Activated naive CD8-positive, alpha-beta T cell treated with anti-CD3 and anti-CD28 coated beads, Interleukin-2, amount 10 ng/mL, durations not matched to agents 7 days and 5 days (primary cell): ENCODE measurements at places on chromosomes 2 and 18.

- DNase-seq = no peak
Measured at GRCh38 chr2:232974396-232974795, 38.7 kb downstream of the NGEF start.

DNA sequence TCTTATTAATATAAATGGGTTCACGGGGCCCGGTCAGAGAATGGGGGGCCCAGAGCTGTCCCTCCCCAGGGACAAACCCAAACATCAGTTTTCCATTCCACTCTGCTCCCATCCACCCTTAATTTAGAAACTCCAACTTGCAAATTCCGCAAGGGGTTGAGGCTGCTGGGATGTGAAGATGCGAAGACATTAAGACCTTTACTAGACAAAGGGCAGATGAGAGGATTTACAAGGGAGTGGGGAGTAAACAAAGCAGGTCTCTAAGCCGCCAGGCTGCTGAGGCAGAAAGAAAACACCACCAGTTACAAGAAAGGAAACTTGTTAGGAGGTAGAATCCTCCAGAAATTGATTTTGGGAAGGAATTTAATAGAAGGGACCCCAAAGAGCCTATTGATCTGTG, 33.1 kb downstream of the MARCO start:
- no peak for DNase-seq

GRCh38 chr2:238406221-238406997, 20.3 kb upstream of the ASB1 start:
- no peak for DNase-seq

- DNase-seq = no peak
Measured at GRCh38 chr2:199744724-199745123, 106.3 kb downstream of the FTCDNL1 start.

DNA sequence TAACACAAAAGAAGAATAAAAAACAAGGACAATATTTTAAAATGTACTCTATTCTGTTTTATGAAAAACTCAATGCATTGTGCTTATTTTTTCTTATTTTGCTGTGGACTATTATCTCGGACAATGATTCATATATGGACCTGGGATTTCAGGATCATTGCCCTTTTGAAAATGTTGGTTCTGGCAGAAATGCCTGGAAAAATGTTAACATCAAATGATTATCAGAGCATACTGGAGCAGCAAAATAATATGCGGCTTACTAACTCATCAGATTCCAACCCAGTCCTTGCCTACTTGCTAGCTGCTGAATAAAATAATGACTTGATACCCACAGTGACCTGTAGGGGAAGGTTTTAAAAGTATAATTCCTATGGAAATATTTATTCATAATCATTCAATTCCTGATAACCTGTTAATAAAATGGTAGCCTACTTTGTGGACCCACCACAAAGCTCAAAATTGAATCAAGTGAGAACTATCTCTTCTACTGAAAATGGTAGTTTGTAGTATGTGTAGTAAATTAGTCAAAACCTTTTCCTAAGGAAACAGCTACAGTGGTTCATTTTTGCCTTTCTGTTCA, 117.4 kb downstream of the NEB start:
- DNase-seq = no peak

DNA sequence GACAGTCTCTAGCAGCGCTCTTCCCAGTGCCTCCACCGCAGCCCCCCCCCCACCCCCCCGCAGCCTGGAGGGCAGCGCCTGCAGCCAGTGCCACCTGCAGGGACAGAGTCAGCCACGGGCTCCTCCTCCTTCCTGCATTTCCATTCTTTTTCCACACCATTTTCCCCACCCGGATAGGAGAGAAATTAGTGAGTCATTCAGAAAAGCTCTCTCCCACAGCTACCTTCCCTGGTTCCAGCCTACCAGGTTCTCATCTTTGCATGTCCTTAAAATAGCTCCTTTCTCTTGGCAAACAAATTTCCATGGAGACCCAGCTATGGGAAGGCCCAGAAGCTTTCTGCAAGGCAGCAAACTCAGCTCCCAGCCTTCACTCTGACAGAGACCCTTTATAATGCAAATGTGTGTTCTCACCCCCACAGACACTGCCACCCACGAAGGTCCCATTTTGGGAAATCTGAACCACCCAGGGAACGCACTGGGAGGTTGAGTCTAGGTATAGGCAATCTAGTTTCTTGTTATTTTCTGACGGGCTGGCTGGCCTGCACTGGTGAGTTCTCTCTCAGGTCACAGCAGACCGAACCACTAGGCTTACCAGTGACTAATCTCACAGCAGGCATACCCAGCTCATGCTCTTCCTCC, 41.8 kb upstream of the ATG16L1 start:
- DNase-seq = no peak

DNA sequence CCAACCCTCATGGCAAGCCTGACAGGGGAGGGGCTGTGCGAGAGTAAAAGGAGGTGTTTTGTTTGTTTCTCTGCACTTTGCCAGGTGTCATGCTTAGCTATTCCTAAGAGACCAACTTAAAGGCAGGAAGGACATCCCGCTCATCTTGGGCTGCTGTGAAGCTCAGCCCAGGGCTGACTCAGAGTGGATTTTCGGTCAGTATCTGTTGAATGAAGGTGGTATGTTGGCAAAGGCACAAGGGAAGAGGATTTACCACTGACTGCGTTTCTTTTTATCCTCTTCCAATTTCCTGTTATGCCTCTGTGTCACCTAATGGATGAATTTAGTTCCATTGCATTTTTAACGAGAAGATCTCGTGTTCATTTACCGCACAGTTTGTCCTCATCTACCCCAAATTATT, 18.9 kb downstream of the TRPM8 start:
- DNase-seq = no peak

GRCh38 chr2:187617120-187617519, 62.9 kb upstream of the TFPI start:
- DNase-seq = no peak

DNA sequence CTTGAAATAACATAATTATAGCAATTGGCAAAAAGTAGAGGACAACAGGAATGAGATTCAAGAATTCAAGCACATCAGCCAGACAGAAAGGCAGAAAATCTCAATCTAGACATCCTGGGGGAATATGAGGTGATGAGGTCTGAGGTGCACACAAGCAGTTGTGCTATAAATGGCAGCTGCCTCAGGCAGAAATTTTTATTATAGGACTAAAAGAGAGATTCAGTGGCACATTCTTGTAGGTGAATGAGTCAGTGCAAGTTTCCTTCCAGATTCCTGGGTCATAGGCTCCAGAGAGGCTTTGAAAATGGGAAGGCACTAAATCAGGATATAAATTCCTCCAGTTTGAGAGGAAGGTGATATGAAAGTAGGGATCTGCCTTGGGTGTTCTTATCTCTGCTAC, 127.2 kb upstream of the THSD7B start:
- no peak for DNase-seq

DNA sequence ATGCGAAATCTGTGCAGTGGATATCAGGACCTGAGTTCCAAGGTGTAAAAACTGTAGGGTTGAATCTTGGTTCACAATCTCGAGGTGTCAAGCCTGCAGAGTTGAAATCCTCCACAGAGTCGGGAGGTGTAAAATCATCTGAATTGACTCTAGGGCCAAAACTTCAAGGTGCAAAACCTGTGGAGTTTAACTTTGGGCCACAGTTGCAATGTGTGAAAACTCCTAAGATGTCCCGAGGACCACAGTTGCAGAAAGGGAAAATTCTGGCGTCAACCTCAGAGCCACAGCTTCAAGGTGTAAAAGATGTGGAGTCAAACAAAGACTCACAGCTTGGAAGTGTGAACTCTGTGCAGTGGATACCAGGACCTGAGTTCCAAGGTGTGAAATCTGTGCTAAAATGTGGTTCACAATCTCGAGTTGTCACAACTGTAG, 9.8 kb upstream of the ZNF512 start:
- DNase-seq = no peak

DNA sequence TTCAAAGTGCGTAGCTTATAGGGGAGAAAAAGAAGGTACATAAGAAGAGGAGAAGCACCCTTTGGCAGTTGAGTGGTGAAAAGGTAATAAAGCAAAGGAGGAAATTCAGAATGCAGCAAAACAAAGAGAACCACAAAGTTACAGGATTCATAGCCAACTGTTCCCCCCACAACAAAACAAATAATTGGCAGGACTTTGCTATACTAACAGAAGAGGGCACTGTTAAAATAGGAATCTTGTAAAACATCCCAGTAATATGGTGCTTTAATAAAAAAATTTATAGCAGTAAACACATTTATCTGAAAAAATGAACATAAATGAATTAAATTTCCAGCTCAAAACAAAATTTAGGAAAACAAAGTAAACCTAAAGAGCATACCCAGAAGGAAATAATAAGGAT, 42.3 kb downstream of the R3HDM1 start:
- no peak for DNase-seq

- no peak for DNase-seq
Measured at GRCh38 chr2:109721135-109721534, 73.0 kb upstream of the RGPD5 start.

DNA sequence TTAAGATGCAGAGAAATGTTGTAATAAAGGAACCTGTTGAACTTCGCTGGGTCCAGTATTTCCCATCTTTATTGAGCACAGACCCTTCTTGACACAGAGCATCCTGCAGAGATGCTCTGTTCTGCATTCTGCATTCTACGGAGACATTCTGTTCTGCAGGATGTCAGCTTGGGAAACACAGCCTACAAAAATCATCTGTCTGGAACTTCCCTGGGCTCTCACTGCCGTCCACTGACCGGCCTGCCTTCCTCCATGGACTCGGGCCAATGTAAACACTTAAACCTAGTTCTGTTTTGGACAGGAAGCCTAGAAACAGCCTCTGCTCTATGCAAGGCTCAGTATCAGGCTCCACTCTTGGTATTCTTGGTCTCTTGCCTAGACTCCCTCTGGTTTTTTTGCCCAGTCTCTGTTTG, 90.0 kb upstream of the PPP1CB start:
- no peak for DNase-seq

DNA sequence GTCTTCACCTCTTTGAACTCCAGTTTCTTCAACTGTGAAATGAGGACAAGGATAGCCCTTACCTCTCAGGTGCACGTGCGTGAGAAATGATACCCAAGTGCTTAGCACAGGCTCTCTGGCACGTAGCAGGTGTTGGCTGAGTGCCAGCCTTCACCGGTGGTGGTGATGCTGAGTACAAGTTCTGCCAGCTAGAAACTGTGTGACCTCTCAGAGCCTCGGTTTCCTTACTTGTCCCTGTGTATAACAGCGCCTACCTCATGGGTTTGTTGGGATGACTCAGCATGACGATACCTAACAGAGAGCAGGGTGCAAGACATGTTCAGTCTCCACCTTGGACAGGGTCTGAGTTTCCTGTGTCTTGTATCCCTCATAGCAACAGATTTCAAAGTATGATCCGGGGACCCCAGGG, 205.1 kb downstream of the TNS1 start:
- no peak for DNase-seq

DNA sequence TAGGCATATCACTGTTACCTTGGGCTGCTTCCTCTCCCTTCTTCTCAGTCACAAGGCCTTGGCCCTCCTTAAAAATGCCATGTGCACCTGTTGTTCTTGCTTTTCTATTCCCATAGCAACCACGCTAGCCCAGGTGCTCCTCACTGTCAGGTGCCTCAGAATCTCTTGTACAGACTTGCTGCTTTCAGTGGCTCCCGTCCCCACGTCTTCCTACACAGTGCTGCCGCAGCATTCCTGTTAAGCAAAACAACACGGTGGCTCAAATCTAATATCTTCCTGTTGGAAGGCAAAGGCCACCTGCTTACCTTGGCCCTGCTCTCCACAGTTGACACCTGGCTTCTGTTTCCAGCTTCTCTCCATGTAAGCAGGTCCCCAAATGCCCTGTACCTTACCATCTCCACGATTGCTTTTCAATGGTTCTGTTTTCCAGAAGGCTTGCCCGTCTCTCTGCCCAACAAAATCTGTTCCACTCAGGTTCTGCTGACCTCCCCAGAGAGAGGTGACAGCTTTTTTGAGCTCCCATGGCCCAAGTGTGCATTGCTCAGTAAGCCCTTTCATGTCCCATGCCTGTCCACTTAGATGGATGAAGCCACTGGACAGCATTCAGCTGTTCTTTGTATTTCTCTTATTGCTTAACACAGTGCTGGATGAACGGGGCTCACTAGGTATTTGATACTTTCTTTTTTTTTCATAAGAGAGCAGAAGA, 240.4 kb downstream of the PRKCE start:
- no peak for DNase-seq

DNA sequence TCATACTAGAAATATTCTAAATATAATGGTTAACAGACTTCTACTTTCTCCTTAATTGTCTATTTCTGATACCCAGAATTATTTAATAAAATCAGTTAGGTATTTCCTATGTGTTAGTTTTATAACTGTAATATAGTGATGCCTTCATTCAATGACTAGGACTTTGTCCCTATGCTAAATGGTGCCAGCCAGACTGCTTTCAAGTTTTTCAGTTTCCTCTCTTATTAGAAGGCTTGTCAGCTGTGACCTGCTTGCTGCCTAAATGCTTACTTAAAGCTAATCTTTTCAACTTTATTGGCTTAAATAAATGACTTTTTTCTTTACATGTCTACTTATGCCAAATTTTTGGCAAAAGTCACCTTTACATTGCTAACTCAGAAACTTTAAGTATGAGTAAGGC, 30.7 kb downstream of the BAZ2B start:
- no peak for DNase-seq

DNA sequence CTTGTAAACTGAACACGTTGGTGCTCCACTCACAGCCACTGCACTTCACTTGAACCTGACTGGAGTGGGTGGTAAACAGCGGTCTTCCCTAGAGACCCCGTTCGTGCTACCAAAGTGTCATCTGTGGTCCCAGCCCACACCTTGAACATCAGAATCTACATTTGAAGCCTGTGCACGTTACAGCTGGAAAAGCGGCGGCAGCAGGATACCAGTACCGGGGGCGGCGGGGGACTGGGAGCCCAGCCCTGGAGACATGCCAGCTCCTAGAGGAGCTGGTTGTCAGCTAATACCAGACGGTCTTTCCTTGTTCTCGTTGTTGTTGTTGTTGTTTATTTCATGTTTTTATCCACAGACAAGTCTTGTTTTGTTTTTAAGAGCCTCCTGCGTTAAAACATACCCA, 156.7 kb downstream of the WDSUB1 start:
- DNase-seq = no peak
